ENCODE measurements at places on chromosomes 12 and 14.

GRCh38 chr12:53777936-53778644 is 26.3 kb upstream of the CISTR start:
- DNase-seq = no peak

DNA sequence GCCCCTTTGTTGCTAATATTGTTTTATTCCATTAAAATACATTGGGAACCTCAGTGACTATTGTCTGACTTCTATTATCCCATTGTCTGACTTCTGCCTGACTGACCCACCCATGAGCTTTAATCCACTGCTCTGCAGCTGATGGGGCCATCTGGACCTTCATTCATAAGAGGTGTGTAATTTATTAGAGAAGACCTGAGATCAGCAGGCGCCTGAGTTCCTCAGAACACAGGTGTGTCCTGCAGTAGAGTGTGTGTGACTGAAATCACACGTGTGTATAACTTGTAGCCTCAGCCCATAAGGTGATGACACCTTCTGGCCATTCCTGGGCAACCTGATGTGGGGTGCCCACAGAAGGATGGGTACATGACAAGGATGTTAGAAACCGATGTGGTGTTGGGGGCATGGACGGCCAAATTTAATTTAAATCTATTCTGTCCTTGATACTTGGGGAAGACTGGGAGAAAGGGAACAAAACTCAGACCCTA is 821.0 kb downstream of the TMEM121 start:
- no peak for DNase-seq

DNA sequence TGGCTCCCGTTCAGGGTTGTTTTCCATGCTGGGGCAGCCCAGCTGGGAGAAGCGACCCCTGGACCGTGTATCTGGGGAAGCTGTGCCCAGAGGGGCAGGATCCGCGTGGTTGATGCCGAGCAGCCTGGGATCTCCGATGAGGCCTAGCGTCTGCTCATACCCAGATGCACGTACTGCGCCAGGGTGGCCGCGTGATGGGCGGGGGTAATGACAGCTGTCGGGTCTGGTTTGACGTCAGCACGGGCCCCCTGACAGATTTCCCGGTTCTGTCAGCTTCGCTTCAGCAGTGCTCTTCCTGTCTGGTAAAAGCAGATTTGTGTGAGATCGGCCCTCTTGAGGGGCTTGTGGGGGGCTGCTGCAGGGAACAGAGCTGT is 147.3 kb downstream of the TSPAN9 start:
- DNase-seq = no peak

- no peak for DNase-seq
Observed at GRCh38 chr12:116677202-116677661, 60.6 kb downstream of the SPRING1 start.

- no peak for DNase-seq
Observed at GRCh38 chr12:18502422-18502968, 235.3 kb downstream of the PLCZ1 start.

GRCh38 chr14:59463787-59464485 is 1.2 kb downstream of the GPR135 start:
- no peak for DNase-seq

GRCh38 chr12:98358144-98358543 is 157.2 kb upstream of the TMPO start:
- no peak for DNase-seq

- no peak for DNase-seq
Observed at GRCh38 chr14:95465358-95465757, 51.1 kb downstream of the SYNE3 start.

GRCh38 chr12:128743916-128744315 is 79.8 kb downstream of the SLC15A4 start:
- no peak for DNase-seq

GRCh38 chr12:102169922-102170621 is 27.6 kb downstream of the PMCH start:
- no peak for DNase-seq

- no peak for DNase-seq
Observed at GRCh38 chr12:104360157-104360556, 56.6 kb downstream of the EID3 start.

Data from AG08395 (cell line).